Hematopoietic multipotent progenitor cell (in vitro differentiated cells): ENCODE measurements at places on chromosomes 7 and 10. TPM values are rescaled to one million over a fixed set of nuclear protein-coding genes. Genes with fewer than 3 reads are reported as not detected.

ZNF777 gene
- 15.1 TPM for total RNA-seq

GRCh38 chr10:100579261-100580090, 43.7 kb downstream of the HIF1AN start:
- no peak for DNase-seq

GRCh38 chr10:78491812-78492211, 458.1 kb downstream of the RPS24 start:
- DNase-seq = no peak

GRCh38 chr10:62492012-62492869, 118.1 kb downstream of the ZNF365 start:
- DNase-seq = peak; percentile 41

DNA sequence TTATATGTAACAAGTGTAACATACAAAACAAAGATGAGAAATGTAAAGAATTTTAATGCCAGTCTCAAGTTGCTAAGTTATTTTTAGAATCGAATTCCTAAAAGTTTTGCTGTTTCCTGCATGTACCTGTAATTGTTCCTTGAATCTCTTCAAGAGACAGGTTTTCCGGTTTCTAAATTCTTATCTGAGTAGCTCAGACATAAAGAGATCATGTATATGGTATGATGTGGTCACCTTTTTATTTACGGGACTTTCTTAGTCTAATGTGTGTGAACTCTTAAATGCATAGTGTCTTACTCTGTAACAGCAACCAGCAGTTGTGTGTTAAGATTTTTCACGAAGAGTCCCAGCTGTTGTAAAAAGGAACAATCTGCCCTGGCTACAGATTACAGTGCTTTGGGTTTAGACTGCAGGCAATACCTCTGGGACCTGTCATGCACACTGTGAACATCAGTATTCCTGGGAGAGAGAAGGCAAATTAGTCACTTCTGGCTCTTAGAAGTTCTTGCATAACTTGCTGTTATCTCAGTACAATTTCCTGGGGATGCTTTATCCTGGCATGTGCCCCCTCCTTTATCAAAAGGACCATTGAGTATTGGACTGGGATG, 263.4 kb downstream of the BICC1 start:
- DNase-seq = no peak

DNA sequence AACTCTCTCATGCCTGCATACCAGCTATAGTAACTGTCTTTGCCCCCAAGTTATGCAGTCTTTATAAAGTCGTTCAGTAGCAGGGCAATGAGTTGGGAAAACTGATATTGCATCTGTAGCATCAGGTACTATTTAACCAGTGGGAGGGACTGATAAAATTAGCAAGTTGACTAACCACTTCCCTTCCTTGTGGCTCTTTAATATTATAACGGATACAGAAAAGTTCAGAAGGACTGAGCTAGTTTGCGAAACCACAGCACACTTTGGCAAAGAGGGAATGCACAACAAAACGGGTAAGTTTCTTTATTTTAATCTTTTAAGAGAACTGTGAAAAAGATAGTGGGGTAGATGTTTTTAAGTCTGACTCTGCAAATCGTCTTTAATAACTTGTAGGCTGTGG, 205.3 kb upstream of the HDAC9 start:
- no peak for DNase-seq

TMEM213 gene
- not detected for total RNA-seq
